Stimulated activated CD4-positive, alpha-beta T cell treated with anti-CD3 and anti-CD28 coated beads, Interleukin-2, amount 100 ng/mL, for 24 hours (primary cell): ENCODE measurements at places on chromosomes 13 and 19.

DNA sequence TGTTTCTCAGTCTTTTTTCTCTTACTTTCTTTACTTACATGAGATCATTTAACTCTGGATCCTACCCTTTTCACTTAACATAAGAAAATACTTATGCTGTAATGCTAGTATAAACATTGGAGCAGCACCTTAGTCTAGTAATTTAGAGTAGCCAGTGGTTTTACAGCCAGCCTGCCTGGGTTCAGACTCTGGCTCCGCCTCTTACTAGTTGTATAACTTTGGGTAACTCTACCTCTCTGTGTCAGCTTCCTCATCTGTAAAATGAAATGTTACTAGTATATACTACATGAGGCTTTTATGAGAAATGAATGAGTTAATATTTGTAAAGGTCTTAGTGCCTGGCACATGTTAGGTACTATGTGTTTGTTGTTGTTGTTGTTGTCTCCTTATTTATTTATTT, 5.6 kb downstream of the CDADC1 start:
- no peak for DNase-seq

GRCh38 chr13:71879129-71879535, 12.1 kb upstream of the DACH1 start:
- DNase-seq, result no peak

GRCh38 chr13:50580684-50581305, 262.7 kb downstream of the DLEU7 start:
- no peak for DNase-seq

GRCh38 chr19:40341601-40342482, 6.4 kb downstream of the C19orf47 start:
- DNase-seq, result no peak

GRCh38 chr19:19214892-19215291, 3.1 kb downstream of the NCAN start:
- DNase-seq, result peak; percentile 43
